ENCODE measurements at places on chromosomes 5 and 9. TPM values are rescaled to one million over a fixed set of nuclear protein-coding genes. Genes with fewer than 3 reads are reported as not detected.

CCDC192 gene
- 0.58 TPM for total RNA-seq

IGFBPL1 gene
- not detected for total RNA-seq

LCN12 gene
- total RNA-seq, result 1.1 TPM

CCDC183 gene
- total RNA-seq, result 1.9 TPM

SLCO6A1 gene
- not detected for total RNA-seq

GRCh38 chr5:108145351-108145750, 236.5 kb downstream of the FBXL17 start:
- DNase-seq, result no peak

DNA sequence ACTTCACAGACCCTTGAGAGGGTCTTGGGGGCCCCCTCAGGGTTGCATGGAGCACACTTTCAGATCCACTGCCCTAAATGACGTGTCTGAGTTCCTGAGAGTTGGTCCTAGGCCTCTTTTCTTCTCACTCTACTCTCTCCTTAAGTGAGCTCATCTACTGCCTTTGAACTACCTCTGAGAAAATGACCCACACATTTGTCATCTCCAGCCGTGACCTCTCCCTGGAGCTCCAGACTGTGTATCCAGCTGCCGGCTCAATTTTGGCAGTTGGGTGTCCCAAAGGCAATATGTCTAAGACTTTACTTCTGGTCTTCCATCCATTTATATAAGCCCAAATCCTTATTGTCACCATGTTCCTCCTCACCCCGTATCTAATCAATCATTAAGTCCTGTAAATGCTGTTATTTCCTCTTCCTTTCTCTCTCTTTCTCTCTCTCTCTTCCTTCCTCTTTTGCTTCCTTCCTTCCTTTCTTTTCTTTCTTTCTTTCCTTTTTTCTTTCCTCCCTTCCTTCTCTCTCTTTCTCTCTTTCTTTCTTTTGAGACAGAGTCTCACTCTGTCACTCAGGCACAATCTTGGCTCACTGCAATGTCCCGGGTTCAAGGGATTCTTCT, 51.2 kb upstream of the HSPA9 start:
- no peak for DNase-seq

DNA sequence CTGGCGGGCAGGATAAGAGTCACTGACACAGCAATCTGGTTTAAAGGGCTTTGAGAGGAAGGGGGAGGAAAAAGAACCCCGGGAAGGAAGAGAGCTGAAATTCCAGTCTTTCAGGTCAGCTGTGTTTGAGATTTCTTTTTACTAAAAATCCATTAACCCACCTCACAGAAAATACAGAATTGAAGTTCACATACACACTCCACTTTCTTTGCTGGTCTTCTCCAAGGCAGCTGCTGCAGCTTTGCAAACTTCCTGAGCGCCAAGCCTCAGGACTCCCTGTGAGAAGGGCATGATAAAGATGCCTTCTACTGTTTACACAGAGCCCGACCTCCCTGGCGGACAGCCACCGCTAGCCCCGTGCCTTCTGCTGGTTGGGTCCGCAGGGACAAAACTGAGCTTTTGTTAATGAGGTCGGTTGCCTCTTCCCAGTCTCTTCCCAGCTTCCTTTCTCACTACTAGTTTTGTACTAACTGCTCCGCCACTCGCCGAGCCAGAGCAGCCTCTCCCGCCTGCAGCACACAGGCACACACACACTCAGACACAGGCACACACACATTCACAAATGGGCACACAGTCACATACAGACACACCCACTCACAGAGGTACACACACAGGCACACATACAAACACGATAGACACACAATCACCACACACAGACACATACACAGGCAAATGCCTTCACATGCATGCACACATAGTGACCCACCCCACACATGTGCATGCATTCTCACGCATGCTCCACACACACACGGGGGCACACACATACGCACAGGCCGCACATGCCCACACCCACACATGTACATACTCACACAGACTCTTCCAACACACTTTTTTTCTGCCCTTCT, at the start of gene FREM1:
Gene FREM1, minus strand, starts transcription at position 468 of the 845 bp plus-strand sequence. CDS start 41,451 bp downstream, outside the sequence.
- no peak for DNase-seq

DNA sequence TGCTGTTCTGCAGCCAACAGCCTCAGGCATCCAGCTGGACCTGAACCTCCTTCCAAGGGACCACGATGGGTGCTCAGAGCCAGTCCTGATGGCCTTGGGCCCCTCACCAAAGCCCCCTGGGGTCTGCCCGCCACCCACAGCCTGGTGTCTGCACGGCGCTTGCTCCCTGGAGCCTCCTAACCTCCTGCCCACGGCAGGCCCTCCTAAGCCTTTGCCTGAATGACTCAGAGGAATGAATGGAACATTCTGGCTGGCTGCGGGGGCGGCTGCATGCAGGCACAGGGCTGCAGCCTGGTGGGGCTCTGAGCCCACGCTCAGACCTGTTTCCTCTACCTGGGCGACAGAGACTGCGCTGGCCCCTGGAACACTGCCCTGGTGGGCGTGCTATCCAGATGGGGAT, 6.9 kb downstream of the SOHLH1 start:
- no peak for DNase-seq

DNA sequence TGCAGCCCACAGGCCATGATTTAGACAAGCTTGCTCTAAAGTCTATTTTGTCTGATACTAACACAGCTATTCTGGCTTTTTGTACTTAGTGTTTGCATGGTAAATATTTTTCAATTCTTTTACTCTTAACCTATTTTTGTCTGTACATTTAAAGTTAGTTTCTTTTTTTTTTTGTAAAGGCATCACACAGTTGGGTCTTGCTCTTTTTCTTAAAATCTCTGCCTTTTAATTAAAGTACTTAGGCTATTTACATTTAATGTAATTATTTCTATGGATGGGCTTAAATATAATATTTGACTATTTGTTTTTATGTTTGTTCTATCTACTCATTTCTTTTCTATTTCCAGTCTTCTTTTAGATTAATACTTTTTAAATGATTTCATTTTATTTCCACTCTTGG, 49.7 kb upstream of the MAST4 start:
- no peak for DNase-seq

- no peak for DNase-seq
Measured at GRCh38 chr9:111023128-111023527, 15.1 kb downstream of the LPAR1 start.

DNA sequence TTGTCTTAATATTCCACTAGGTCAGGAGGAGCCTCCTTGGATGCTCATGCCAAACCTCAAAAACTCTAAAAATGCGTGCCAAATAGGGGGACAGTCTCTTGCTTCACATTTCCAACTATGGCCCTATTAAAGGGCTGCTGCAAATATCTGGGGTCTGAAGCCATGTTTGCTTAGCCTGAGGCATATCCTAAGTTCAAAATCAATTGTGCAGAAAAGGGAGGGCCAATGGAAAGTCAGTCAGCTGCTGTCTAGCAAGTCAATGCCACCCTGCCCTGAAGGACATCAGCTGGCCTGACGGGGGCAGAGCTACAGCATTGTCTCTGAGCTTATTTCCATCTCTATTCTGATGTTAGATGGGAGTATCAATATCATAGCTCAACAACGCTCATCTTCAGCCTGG, 93.6 kb downstream of the SH3TC2 start:
- no peak for DNase-seq

DNA sequence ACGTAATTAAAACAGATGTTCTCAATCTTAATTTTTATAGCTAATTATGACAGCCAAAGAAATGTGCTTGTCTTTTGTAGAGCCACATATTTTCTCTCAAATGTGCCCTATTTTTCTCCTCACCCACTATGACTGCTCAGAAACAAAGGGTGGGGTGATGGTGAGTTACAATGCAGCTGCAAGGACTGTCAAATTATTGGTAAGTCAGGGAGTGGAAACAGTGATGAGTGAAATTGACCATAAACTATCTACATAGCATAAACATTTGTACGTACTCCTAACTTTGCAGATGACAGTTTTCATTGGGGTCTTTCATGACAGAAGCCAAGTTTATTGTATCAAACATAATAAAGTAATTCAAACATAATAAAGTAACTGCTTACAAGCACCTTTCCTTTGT, 215.9 kb downstream of the MCTP1 start:
- DNase-seq, result no peak

DNA sequence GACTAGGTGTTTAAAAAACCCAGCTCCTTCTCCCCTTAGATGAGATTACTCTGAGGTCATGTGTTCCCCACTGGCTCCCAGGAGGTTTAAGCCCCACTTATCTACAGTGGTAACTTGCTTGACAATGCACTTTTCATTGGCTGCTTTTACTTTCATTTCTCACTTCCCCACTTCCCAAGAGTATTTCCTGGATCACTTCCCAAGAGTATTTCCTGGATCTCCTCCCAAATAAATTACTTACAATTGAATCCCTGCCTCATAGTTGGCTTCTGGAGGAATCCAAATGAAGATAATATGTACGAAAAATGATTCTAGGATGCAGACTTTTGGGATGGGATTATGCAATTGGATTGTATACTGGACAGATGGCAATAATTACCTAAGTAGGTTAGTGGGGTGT, 47.1 kb upstream of the CHSY3 start:
- no peak for DNase-seq

GRCh38 chr9:82168585-82168984, 180.0 kb downstream of the SPATA31D1 start:
- DNase-seq, result no peak
